ENCODE measurements at places on chromosomes 11 and 22.

GRCh38 chr11:31262761-31263160 is 106.8 kb downstream of the DCDC1 start:
- DNase-seq = no peak

GRCh38 chr11:82754410-82754809 is 20.7 kb upstream of the FAM181B start:
- no peak for DNase-seq

DNA sequence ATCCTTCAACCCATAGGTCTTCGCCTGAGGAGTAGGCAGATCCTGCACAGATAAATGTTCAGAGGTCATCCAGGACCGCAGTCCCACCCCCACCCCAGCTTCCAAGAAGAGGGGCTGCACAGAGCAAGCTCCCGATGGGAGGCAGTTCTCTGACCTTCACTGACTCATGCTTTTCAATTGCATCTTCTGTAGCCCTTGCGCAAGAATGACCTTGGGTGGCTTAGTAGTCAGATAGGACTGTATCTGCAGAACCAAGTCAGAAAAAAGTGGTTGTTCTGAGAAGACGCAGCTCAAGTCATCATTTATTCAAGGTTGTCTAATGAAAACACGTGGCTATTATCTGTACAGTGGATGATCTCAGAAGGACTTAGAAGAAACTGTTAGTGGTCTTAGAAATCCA is 16.4 kb upstream of the GRAMD1B start:
- DNase-seq = no peak

- no peak for DNase-seq
Observed at GRCh38 chr11:74736031-74736430, 4.8 kb upstream of the CHRDL2 start.

DNA sequence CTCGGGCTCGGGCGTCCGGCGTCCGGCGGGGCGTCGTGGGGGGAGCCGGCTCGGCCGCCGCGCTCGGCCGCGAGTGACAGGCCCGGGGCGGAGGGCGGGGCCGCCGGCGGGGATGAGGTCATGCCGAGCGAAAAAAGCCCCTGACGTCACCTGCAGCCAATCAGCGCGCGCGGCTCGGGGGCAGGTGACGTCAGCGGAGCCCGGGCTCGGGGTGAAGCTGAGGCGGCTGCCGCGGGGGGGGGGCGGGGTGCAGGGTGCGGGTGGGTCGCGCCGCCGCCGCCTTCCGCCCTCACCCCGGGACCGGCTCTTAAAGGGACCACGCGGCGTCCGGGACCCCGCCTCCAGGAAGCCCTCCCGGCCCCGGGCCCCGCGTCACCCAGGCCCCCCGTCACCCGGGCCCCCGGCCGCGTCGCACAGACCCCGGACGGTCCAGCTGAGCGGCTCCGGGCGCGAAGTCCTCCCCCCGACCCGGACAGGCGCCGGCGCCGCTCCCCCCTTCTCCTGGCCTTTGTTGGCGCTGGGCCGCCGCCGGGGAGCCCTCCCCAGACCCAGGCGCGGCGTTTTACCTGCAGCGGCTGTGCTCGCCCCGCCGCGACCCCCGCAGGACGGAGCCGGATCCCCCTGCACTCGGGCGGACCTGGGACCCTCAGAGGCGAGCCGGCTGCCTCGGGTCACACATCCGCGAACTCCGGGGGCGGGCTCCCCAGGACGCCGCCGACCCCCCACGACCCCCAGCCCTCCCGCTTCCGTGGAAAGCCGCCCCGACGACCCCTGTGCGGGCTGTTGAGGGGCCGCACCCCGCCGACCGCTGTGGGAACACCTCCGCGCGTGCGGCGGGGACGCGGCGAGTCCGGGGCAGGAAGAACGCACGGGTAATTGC is at the start of gene DUSP8:
DUSP8 (minus strand) TSS at position 75 of the 880 bp plus-strand sequence. CDS start 6,445 bp downstream, outside the sequence.
- peak; percentile 92 for DNase-seq

Measured in stimulated activated CD8-positive, alpha-beta memory T cell treated with anti-CD3 and anti-CD28 coated beads, Interleukin-15, amount 100 ng/mL, for 4 hours (primary cell).